NK-92 treated with Interleukin-12 subunit alpha and Interleukin-12 subunit beta, amount 100 ng/mL, for 24 hours (cell line): ENCODE measurements at places on chromosomes 1 and 21.

- DNase-seq = no peak
Measured at GRCh38 chr1:153597206-153597605, 15.7 kb downstream of the S100A16 start.

DNA sequence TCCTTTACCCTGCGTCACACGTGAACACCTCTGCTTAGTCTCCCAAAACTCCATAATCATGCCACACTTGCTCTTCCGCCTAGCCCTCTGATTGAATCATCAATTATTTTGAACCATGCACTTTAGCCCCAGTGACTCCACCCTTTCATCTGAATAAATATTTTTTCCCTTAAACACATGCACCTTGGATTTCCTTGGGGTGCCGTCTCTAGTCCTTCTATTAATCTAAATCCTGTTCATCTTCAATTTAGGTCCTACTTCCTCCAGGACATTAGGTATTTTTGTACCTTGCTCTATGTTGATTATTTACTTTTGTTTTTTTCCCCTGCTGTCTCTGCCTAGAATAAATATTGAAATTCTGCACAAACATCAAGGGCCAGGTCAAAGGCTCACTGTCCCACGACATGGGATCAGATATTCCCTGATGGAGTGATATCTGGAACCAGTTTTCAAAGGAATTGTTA, 9.8 kb upstream of the CYP2J2 start:
- DNase-seq = no peak

DNA sequence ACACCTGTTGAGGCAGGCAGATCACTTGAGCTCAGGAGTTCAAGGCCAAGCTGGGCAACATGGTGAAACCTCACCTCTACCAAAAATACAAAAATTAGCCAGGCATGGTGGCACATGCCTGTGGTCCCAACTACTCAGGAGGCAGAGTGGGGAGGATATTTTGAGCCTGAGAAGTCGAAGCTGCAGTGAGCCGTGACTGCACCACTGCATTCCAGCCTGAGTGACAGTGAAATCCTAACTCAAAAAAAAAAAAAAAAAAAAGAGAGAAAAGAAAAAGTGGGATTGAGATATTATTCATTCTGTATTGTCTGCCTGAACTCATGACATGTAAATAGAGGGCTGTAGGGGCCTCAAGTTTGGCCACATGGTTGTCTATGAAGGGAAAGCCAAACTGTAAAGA, 37.3 kb downstream of the WNT2B start:
- DNase-seq = no peak

- no peak for DNase-seq
Measured at GRCh38 chr1:9280015-9280860, 12.5 kb upstream of the SPSB1 start.

GRCh38 chr1:66637146-66637545, 103.2 kb downstream of the SGIP1 start:
- DNase-seq = no peak

- DNase-seq = no peak
Measured at GRCh38 chr1:16615253-16616252, 2.2 kb upstream of the NBPF1 start.

DNA sequence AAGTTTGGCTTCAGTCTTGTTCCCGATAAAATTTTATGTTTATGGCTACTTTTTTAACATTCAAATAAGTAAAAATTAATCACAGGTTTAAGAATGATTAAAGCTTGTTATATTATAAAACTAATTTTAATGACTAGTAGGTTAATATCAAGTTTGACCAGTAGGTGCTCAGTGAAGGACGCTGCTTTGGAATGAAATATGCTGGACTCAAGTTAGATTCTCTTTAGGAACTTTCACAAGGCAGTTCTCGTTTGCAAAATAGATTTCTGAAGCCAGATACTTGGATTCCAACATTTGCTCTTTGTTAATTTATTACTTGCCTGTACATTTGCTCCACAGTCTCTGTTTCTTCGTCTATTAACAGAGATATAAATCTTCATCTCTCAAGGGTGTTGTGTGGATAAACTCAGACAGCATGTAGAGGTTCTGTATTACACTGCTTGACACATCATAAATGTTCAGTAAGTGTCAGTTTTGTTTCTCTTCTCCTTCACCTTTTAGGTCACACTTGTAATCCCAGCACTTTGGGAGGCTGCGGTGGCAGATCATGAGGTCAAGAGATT, 432.8 kb upstream of the CHRM3 start:
- no peak for DNase-seq

DNA sequence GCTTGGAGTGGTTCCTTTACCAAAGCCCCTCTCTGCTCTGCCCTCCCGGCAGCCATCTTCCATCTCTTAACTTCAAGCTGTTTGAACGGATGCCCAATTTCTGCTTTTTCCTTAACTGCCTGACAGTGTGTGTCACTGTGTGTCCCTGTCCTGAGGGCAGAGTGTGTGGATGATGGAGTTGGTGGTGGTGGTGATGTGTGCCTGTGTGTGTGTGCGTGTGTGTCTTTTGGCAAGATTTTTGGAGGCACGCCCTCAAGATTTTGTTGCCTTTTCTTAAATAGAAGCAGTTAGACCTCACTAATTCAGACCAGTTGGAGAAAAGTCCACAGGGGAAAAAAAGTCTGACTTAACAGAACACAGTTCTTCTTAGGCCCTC, 30.3 kb downstream of the SERTAD4 start:
- DNase-seq = no peak

DNA sequence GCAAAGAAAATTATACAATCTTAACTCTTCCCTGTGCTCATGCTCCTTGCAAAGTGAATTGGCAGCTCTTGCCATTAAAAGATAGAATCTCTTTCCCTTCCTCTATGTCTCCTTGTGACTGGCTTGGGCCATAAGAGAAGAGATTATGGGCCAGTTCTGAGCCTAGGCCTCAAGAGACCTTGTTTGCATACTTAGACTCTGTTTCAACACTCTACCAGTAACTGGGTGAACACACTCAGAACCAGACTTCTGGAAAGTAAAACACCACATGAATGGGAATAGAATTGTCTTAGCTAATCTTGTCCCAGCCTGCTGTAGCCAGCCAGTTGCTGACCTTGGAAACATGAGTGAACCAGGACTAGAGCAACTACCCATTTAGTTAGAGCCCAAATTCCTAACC, 15.3 kb upstream of the OR6K3 start:
- DNase-seq = no peak

- no peak for DNase-seq
Measured at GRCh38 chr1:202880062-202880461, 8.9 kb downstream of the RABIF start.

DNA sequence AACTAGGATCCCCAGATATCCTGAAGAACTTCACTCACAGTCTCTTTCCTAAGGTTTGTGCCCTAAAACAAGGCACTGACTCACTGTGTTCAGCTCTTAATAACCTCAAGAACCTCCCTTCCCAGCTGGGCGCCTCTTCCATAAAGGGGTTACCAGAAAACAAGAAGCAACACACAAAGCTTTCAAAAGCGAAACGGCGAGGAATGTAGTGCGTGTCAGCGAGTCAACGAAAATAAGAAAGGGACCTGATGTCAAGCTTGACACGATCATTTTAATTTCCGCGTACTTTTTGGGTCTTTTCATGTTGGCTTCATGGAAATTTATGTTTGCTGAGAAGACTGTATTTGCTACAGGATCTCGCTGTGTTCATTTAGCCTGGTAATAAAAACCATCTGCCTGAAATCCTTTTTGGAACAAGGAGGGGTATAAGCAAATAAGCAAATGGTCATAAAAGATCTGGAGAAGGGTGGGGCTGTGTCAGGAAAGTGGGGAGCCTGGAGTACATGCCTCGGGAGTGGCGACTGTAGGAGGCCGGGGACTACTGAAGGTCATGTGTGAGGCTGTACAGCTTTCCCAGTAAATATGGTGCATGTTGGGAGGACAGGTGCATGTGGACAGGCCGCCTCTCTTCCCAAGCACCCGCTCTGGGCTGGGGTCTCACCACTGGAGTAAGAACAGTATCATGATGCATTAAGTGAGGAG, 11.4 kb upstream of the CLDN14 start:
- DNase-seq = no peak

DNA sequence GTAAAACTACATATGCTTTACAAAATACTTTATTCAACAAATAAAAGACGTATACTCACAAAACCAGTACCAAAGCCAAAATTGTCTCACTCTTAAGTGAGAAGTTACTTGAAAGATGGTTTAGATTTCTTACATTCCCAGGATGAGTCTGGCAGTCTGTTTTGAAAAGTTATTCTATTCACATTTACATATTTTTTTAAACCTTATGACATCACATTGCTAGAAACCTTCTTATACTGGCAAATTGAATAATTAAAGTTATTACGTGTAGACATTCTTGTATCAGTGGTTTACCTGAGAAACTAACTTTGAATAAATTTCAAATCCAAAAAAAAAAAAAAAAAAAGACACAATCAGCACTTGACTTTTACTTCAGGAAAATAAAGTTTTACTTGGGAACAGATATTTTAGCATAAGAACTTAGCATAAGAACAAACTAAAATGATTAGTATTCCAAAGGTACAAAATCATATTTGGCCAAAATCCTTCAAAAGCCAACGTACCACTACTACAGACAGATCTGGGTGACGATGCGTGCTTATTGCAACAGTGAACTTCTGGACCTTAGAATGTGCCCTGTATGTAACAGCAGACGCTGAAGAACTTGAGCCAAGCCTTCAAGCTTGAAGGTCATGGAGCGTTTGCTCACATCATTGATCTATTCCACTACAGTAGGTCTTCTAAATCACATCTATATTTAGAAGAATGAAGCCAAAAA, 2.5 kb downstream of the CDC42BPA start:
- no peak for DNase-seq

DNA sequence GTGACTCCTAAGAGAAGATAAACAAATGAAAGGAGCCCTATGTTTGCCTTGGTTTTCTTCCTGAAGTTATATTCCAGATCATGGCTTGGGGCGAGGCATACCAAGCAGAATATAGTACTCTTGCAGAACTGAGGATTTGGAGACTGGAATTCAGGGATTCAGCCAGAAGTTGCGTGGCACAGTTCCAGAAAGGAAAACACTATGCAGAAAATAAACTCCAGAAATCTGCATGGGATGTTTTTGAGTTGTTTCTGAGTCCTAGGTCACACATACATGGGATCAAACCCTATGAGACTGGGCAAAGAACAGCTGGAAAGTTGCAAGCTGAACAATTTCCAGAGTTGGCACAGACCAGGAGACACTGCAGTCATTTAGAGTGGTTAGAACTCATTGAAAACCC, 42.9 kb upstream of the IFFO2 start:
- no peak for DNase-seq

DNA sequence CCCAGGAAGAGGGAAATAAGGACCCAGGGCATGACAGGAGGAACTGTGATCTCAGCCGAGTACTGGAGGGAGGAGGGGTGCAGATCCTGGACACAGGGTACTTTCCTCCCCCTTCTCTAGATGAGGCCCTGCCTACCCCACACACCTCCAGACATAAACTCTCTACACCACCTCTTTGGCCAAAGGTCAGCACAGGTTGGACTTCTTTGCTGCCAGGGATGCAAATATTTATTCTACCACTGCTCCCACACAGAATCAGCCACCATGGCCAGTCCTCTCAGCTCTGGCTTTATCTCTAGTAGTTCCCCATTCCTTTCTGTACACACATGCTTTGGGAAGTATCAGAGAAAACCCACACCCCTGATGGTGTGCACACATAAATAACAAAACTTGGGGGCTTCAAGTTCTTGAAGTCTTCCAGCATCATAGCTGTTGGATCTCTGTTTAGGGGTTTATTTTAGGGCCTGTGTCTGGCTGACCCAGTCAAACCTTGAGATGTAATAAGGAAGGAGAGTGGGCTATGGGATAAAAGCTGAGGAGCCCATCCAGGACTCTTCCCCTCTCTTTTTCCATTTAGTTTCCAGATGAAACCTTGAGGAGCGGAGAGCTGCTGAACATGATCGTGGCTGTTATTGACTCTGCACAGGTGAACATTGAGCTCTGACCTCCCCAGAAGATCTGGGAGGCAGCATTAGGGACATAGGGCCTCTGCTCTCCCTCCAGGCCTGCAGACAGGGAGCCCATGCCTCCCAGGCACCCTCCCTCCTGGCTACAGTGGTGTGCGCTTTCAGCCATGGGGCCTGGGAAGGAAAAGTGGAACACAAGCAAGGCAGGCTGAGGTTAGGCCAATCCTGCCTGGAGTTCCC, 6.7 kb upstream of the SLC27A3 start:
- no peak for DNase-seq

DNA sequence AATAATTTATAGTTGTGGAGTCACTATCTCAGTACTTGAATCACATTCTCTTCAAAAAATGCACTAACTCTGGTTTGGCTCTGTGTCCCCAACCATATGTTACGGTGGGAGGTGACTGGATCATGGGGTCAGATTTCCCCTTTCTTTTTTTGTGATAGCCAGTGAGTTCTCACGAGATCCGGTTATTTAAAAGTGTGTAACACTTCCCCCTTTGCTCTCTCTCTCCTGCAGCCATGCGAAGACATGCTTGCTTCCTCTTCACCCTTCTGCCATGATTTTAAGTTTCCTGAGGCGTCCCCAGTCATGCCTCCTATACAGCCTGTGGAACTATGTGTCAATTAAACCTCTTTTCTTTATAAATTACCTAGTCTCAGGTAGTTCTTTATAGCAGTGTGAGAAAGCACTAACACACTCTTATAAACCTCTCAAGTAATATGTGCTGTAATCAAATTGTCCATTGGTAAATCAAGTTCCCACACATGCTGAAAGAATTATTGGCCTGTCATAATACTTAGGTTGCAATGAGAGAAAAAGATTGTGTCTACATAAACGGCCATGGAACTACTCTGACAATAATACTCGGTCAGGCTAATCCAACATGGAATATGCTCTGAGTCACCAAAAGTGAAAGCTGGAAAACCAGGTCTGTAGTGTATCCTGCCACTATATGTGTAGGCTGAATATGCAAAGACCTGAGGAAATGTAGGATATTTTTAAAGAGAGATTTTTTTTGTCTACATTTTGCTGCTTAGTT, 107.5 kb downstream of the SLC44A5 start:
- no peak for DNase-seq

DNA sequence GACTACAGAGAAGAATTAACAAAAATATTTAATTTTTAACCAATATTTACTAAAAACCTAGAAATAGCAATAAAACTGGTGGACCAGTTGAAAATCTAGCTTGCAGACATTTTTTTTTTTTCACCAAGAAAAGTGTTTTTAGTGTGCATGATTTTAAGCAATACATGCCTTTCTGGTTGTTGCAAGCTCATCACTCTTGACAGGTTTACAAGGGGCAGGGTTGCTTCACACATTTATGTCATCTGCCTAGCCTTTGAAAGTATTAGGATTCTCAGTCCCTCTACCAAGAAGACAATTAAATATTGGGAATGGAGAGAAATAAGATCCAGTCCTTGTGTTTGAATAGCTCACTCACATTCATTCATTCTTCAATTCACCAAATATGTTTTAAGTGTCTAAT, 53.8 kb upstream of the LYPLAL1 start:
- no peak for DNase-seq

- no peak for DNase-seq
Measured at GRCh38 chr1:212669102-212669501, 30.5 kb downstream of the BATF3 start.
